T-cell (primary cell): ENCODE measurements at places on chromosomes 7 and 10.
A peak's percentile ranks its signal among the peaks of the same experiment; 100 is the strongest.

- no peak for DNase-seq
These were observed 409.1 kb upstream of the ANKRD30A start for GRCh38 chr10:36716291-36716690.

- DNase-seq, result no peak
These were observed 384.8 kb upstream of the FOXK1 start for GRCh38 chr7:4297165-4297917.

GRCh38 chr10:25497246-25497645, 322.4 kb downstream of the GPR158 start:
- DNase-seq, result no peak

- DNase-seq, result no peak
These were observed 85.4 kb upstream of the NPTX2 start for GRCh38 chr7:98531717-98532116.

DNA sequence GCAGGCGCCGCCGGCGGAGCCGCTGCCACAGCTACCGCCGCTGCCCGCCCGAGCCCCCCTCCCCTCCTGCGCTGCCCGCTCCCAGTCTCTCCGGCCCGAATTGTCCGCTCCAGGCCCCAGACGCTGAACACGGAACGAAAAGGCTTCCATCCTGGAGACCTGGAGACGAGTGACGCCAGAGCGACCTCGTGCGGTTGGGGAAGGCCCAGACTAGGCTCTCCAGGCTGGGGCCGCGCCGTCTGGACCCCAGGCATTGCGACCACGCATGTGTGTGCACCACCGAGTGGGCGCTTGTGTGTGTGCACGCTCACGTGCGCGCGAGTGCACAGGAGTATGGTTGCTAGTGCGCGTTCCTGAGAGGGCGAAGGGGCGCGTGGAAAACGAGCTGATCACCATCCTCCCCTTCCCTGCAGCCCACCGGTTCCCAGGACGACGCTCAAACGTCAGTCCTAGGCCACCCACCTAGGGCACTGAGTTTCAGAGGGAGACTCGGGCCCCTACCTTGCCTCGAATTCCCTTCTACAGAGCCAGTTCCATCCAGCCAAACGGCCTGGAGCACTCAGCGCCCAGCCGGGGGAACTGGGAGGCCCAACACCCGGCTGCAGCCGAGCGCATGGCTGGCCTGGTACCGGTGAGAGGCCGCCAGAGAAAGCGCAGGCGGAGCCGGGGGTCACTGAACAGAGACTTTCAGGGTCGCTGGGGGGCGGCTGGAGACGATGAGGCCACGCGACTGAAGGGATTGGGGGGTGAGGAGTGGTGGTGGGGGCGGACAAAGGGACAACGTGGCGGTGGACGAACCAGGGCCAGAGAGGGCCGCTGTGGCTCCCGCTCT, 11.6 kb downstream of the LBX1 start:
- no peak for DNase-seq

GRCh38 chr10:44300666-44301649, 83.9 kb downstream of the CXCL12 start:
- DNase-seq, result no peak

GRCh38 chr7:20393616-20394015, 62.9 kb downstream of the ITGB8 start:
- DNase-seq, result no peak

GRCh38 chr7:27714831-27715444, 25.0 kb upstream of the TAX1BP1 start:
- no peak for DNase-seq

DNA sequence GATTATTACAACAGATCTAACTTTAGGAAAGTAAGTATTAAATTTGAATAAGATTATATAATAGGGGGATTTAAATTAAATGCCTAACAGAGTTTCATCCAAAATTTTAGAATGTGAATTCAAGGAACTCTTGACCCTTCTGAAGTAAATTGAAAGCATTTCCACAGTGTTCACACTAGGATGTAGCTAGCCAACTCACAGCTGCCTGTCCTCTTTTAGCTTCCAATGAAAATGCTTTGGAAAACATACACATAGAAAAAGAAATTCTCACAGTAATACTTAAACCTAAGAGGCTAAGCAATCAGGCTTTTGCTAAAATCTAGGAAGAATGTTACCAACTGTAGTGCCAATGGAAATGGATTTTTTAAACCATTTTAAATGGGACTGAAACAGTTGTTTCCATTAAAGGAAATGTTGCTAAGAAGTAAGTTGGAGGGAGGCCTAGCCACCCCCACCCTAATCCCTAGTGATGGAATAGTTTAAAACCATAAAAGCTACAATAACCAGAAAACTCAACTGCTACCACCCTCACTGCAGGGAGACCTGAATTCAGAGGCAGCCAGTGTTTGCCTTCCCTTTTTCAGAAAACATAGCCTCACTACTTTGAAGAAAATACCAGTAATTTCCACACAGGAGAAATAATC, 58.3 kb downstream of the REEP3 start:
- DNase-seq, result no peak

DNA sequence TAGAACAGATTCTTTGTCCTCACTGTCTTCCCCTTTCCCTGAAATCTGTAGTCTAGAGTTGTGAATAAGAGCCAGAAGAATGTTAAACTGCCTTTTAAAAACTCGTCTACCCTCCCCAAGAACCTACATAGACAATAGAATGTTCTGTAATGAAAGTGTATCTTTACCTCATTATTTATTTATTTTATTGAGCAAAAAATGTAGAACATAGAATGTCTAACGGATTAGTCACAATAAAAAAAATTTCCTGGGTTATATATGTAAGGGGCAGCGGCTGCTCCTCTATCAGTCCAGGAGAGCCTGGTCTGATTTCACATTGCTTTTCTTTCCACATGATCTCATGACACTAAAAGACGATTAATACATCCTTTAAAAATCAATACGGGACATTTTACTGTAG, 135.7 kb downstream of the SDK1 start:
- DNase-seq, result no peak

GRCh38 chr10:13191362-13191761, 30.0 kb downstream of the MCM10 start:
- no peak for DNase-seq

DNA sequence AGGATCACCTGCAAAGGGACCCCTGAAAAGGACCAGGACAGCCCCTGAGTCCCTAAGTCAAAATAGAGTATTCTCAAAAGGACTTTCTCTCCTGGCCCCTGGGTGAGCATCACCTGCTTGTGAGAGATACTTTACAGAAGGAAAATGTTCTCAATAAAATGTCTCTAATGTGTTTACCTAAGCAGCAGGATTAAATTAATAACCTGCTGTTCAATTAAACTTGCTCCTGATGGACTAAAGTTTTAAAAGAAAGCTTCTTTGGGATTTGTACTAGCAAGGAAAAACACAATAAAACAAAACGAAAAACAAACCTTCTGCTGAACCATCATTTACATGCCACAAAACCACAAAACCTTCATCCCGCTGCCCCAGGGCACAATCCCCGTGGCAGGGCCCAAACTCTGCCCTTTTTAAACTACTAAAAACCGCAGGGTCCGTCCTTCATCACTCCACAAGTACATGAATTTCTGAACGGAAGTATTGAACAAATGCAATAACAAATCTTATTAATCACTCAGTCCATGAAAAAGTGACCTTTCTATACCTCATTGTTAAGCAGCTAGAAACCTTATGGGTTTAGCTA, 197.7 kb downstream of the TCERG1L start:
- DNase-seq, result no peak

- DNase-seq, result no peak
These were observed 51.1 kb downstream of the ELFN1 start for GRCh38 chr7:1721047-1721690.

DNA sequence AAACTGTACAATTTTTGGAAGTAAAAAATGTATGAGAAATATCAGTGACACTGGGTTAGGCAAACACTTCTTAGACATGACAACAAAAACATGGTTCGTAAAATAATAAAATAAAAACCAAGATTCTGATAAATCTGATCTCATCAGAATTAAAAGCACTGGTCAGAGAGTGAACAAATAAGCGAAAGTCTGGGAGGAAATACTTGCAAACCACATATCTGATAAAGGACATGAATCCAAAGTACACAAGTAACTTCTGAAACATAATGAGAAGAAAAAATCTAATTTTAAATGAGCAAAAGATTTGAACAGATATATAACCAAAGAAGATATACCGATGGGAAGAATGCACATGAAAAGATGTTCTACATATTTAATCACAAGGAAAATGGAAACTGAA, 91.5 kb downstream of the RTKN2 start:
- DNase-seq, result no peak

- no peak for DNase-seq
These were observed 11.2 kb downstream of the MXI1 start for GRCh38 chr10:110218632-110219031.

GRCh38 chr7:26642416-26642815, 222.0 kb downstream of the SKAP2 start:
- no peak for DNase-seq

GRCh38 chr10:96842896-96843723, 11.0 kb downstream of the LCOR start:
- DNase-seq, result no peak

- DNase-seq, result no peak
These were observed 100.5 kb upstream of the CARD11 start for GRCh38 chr7:3143869-3144775.

DNA sequence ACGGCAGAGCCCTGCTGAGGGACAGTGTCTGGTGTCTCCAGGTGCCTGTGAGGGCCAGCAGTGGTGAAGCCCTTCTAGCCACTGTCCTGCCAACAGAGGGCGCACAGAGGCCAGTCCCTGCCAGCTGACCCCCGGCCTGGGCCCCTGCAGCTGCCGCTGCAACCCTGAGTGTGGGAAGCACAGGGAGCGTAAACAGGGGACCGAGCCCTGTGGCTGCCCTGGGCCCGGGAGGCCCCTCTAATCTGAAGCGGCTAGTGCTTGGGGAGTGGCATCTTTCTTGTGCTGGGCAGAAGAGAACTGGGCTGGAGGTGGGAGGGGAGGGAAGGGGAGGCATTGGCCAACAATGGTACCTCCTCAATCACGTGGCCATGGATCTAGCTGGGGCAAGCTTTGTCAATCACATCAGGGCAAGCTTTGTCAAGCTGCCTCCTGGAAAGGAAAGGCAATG, 34.6 kb downstream of the TRIM8 start:
- DNase-seq, result no peak

- DNase-seq, result no peak
These were observed 23.5 kb downstream of the ASB4 start for GRCh38 chr7:95509199-95509598.

GRCh38 chr10:6473901-6474370, 106.1 kb downstream of the PRKCQ start:
- peak; percentile 33 for DNase-seq

DNA sequence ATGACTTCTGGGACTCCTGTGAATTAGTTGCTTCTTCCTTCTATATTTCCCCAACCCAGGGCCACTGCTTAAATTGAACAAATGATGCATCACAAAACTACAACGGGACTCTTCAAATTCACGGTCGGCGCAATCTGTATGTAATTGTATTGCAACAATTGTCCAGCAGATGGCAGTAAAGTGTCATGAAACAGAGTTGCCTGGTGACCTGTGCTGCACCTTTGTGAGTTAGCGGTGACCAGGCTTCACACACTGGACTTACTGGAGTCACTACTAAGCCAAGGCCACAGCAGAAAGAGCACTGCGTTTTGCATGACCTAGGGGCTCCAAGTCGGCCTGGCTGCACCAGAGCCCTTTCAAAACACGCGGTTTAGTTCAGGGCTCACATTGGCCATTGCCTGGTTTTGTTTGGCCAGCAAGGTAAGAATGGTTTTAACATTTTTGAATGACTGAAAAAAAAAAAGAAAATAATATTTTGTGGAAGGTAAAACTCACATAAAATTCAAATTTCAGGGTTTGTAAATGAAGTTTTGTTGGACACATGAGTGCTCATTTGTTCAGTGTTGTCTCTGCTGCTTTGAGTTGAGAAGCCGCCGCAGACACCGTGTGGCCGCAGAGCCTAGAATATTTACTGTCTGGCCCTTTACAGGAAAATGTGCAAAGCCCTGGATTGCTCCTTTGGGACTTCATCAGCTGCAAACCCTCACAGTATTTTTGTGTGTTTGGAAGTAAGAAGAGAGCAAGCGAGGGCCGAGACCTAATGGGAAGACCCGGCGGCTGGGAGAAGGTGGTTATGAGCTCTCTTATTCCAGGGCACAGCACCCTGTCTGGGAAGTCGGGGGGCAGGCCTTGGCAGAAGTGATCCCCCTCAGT, 23.2 kb upstream of the ZNF32 start:
- peak; percentile 32 for DNase-seq

- DNase-seq, result no peak
These were observed at the start of gene LAMB1 for GRCh38 chr7:108002726-108003598. Gene LAMB1, minus strand, starts transcription at chr7:108003161. Its CDS starts 276 bp downstream, at chr7:108002885.

DNA sequence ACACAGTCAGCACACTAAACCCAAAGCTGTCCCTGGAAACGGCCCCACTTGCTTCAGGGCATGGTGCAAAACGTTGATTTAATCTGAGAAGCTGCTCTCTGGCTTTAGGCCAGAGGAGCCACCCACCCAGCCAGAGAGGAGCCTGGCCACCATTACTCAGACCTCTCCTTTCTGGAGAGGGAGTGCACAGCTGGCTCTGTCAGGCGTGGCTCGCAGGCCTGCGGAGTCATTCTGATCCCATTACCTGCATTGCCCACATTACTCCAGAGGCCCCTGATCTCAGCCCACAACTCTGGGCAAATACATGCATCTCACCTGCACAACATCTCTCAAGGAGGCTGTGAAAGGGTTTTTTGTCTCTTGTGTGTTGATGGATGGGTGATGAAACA, 370.0 kb upstream of the IGFBP3 start:
- no peak for DNase-seq

DNA sequence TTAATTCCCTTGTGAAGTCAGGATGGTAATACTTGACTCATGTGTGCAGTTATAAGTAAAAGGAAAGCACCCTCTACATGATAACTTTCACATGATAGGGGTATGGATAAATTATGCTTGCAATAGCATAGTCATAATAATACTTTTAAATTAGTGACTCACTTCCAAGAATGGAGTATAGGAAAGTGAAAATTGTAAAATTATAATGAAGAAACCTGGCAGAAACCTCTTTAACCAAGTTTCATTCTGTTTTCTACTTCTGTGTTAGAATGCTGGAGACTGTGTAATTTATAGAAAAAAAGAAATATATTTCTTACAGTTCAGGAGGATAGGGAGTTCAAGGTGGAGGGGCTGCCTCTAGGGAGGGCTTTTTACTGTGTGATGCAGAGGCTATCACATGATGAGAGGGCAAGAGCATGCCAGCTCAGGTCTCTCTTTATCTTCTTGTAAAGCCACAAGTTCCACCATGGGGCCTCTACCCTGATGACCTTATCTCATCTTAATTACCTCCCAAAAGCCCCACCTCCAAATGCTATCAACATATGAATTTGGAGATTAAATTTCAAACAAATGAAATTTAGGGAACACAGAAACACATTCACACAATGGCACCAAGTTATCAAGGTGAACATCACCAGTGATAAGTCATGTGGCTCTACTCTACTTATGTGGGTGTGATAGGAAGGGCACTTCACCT, 43.2 kb downstream of the HDAC9 start:
- DNase-seq, result no peak
